ENCODE measurements at places on chromosomes 2 and 18.

GRCh38 chr2:216126943-216127342 is 17.8 kb downstream of the XRCC5 start:
- DNase-seq: no peak

DNA sequence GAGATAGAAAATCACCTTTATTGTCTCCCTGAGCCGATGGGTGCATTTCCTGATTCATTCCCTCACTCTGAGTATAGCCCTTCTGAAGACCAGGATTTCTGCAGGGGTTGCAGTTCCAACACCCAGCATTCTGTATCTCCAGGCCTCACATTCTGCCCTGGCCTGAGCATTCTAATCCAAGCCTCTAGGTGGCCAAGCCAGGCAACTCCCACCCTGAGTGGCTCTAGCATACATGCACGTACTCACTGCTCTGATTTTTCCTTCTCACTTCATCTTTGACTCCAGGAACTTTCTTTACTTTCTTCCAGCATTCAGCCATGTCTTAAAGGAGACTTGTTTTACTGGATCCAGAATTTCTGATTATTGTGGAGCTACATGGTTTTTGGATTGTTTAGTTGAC is 100.7 kb upstream of the STK39 start:
- peak; percentile 54 for DNase-seq

DNA sequence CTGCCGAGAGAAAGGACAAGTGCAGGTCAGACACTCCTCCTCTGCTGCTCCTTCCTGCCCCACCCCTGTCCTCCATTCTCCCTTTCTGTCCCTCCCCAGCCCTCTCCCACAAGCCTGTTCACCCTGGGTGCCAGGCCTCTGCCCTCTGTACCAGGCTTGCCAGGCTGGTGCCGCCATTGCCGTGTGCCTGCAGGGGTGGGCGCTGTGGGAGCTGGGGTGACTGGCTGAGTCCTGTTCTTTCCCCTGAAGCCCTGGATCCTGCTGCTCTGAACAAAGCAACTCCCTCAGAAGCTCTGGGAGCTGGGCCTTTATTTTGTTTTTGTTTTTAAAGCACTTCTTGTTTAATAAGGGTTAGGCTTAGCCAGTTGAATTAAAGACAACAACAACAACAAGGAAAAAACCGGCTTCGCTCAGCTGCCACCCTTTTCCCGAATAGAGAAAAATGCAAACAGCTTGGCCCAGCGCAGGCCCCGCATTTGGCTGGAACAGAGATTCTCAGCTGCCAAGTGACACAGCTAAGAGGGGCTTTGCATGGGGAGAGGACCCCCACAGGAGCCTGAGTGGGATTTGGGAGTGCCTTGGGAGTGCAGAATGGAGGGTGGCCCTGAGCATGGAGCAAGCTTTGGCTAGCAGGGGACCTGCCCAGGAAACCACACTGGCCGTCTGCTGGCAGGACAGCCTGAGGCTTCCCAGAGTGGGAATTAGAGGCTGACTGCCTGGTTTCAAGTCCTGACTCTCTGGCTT is 9.1 kb downstream of the PCARE start:
- DNase-seq: no peak

- DNase-seq: no peak
Measured at GRCh38 chr2:223041527-223042109, 10.4 kb upstream of the KCNE4 start.

- DNase-seq: peak; percentile 22
Measured at GRCh38 chr2:85215448-85216401, 82.5 kb downstream of the TCF7L1 start.

DNA sequence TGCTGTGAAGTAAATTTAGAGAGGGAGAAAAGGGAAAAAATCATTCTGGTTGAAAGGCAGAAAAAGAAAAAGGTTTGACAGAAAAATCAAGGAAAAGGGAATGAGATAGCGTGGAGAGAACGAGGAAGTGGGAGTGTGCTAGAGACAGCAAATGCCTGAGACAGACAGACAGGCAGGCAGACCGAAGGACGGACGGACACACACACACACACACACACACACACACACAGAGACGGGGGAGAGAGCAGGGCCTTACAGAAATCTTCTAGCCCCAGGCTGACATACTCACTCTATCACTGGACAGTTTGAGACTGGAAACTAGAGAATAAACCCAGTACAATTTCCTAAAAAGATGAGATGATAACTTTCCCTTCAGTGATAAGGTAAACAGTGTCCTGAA is 238.4 kb downstream of the ZNF521 start:
- no peak for DNase-seq

- no peak for DNase-seq
Measured at GRCh38 chr2:114089636-114090319, 199.9 kb downstream of the ACTR3 start.

Data from small intestine (tissue), 16 donors.